Activated CD4-positive, alpha-beta memory T cell treated with anti-CD3 and anti-CD28 coated beads for 36 hours (primary cell): ENCODE measurements at places on chromosomes 7 and 10. TPM values are rescaled to one million over a fixed set of nuclear protein-coding genes. Genes with fewer than 3 reads are reported as not detected.

DNA sequence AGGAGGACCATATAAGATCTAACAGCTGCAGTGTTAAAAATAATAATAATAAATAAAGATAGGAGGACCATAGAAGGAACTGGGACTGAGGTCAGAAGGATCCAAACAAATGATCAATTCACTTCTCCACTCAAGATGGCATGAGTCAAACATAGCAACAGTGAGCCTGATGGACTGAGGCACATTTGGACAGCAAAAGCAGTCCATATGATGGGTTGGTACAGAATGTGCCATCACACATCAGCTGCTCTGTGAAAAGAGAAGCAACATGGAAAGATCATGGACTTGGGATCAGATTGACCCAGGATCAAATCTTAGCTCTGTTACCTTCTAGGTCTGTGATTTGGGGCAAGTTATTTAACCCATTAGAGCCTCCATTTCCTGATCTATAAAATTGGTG, 188.9 kb upstream of the KMT2E start:
- H3K4me1 ChIP-seq: no peaks in the 10 kb centered on the region
- H3K27ac ChIP-seq: no peak overlapping the region

GRCh38 chr10:80468806-80469421, 14.8 kb downstream of the TSPAN14 start:
- peak overlapping the region; percentile 65 for H3K4me3 ChIP-seq
- peak overlapping the region; percentile 91 for H3K27ac ChIP-seq
- H3K4me1 ChIP-seq: peaks cover 96% of the 10 kb centered on the region
- no peak for DNase-seq
- peaks cover 18% of the 10 kb centered on the region for H3K36me3 ChIP-seq
- H3K27me3 ChIP-seq: no peaks in the 10 kb centered on the region

DNA sequence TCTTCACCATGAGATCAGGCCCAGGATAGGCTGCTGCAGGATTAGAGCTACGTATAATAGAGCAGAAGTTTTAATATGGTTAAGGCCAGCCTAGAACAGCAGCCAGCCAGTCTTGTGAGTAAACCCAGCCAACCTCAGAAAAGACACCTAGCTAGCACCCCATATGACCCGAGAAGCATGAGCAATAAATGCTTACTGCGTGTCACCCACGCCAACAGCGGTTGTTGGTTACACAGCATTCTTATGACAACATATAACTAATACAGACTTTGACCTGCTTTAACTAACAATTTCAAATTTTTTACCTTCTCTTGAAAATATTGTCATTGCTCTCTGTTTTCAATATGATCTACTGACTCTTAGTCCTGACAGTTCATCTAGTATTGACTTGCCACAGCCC, 105.7 kb downstream of the HBP1 start:
- no peaks in the 10 kb centered on the region for H3K4me1 ChIP-seq
- peaks cover 17% of the 10 kb centered on the region for H3K36me3 ChIP-seq
- no peaks in the 10 kb centered on the region for H3K27me3 ChIP-seq
- H3K4me3 ChIP-seq: no peak overlapping the region

DNA sequence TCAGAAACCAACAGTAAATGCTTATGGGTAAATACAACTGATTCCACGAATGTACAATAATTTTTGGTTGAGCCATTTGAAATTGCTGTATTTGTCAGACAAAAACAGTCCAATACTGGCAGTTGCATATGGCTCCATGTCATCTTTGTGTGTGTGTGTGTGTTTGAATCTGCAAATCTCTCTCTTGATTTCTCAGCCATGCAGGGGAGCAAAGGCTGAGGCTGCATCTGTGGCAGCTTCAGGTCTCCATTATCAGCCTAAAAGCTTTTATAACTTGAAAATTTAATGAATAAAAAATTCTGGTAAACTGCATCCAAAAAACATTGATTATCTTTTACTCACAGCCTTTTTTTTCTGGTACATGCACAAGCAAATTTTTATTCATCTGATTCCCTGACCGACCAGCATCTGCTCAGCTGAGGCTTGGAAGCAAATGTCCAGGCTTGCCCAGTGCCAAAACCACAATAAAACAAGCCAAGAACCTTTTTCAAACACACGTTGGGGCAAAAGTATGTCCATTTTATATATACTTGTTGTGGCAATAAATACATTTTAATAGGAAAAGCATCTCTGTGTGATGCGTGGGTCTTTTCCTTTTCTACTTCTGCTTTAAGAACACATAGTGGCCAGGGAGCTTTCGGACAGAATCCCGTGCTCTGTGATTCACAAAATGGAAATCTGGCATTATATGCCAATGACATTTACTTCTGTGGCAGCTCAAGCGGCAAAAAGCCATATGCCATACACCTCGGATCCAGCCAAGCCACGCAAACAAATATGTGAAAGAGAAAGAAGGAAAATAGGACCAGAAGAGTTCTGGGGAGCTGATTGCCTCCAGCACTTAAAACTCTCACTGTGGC, 275.6 kb upstream of the AOAH start:
- H3K4me3 ChIP-seq: no peak overlapping the region
- peaks cover 4% of the 10 kb centered on the region for H3K4me1 ChIP-seq
- H3K36me3 ChIP-seq: peaks cover 29% of the 10 kb centered on the region
- no peak overlapping the region for H3K27ac ChIP-seq

GRCh38 chr10:62016623-62017490, 115.4 kb downstream of the ARID5B start:
- peaks cover 65% of the 10 kb centered on the region for H3K4me1 ChIP-seq
- no peak for DNase-seq
- H3K4me3 ChIP-seq: no peak overlapping the region
- H3K27me3 ChIP-seq: no peaks in the 10 kb centered on the region

DNA sequence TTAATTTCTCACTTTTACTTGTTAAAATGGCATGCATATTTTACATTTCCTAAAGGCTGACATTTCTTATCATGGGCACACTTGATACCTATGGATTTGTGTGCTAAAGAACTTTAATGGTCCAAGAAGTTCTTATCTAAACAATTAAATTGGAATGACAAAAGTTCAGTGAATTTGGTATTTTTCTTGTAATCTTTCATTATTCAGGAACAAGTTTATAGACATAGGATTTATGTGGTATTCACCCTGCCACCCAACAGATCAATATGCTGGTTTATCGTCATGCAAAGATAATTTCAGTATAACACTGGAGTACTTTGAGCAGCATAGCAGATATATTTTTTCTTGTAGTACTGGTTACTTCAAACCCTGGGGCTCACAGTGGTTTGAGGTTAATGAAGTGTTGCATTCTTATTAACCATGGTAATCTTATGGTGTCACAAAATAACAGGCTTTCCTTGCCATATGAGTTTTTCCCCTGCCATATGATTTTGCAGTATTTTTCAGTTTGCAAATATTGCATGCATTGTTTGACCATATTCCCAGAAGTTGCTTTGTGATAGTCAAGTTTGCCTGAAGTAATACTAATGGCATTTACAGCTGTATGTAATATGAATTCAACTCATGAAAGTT, 148.8 kb downstream of the PPP1R9A start:
- no peaks in the 10 kb centered on the region for H3K27me3 ChIP-seq
- H3K36me3 ChIP-seq: no peaks in the 10 kb centered on the region
- no peak for DNase-seq
- no peaks in the 10 kb centered on the region for H3K4me1 ChIP-seq
- no peak overlapping the region for H3K4me3 ChIP-seq

- H3K27ac ChIP-seq: peak overlapping the region; percentile 40
- peaks cover 36% of the 10 kb centered on the region for H3K4me1 ChIP-seq
- H3K36me3 ChIP-seq: peaks cover 2% of the 10 kb centered on the region
- peak overlapping the region; percentile 90 for H3K4me3 ChIP-seq
Measured at GRCh38 chr7:33108554-33109004, 625 bp downstream of the RP9 start.

GSDME gene
- total RNA-seq: 4.7 TPM

SLC16A9 gene
- 0.40 TPM for total RNA-seq

CEP55 gene
- total RNA-seq: 88.0 TPM
